ENCODE measurements at places on chromosomes 5 and 9. TPM values are rescaled to one million over a fixed set of nuclear protein-coding genes. Genes with fewer than 3 reads are reported as not detected.

DNA sequence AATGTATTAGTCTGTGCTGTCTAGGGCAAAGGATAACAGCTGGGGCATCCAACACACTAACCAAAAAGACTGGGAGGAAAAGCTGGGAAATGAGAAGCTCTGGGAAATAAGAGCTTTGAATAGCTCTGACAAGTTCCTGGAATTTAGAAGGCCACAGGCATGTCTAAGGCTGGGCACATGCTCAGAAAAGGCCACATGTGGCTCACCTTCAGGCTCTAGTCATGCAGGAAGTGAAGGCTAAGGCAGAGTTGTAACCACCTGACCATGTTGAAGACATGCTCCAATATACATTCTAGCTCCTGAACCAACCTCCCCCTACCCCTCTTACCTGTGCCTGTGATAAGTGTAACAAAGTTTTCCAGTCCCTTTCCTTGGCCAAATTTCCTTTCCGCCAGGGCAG is 31.7 kb downstream of the CLTA start:
- DNase-seq, result no peak

GRCh38 chr9:126500600-126501382 is 112.9 kb upstream of the LMX1B start:
- DNase-seq, result peak; percentile 81

DNA sequence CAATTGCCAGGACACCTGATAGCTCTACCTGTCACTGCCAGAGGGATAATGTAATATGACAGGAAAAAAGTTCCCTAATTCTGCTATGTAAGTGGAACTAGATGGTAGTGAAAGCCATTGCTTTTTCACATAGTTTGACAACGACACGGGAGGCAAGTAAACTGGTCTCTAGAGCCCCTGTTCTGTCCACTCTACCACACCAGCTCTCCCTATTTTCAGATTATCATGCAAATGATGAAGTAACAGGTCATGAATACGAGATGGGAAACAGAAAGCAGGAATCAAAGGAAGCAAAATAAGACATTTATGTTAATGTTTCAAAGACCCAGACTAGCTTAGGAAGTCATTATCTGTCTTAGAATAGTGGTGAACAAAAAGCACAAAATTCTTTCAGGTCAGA is 56.2 kb downstream of the TAF11L14 start:
- DNase-seq, result no peak

GRCh38 chr9:110918316-110919049 is 119.8 kb downstream of the LPAR1 start:
- DNase-seq, result no peak

DNA sequence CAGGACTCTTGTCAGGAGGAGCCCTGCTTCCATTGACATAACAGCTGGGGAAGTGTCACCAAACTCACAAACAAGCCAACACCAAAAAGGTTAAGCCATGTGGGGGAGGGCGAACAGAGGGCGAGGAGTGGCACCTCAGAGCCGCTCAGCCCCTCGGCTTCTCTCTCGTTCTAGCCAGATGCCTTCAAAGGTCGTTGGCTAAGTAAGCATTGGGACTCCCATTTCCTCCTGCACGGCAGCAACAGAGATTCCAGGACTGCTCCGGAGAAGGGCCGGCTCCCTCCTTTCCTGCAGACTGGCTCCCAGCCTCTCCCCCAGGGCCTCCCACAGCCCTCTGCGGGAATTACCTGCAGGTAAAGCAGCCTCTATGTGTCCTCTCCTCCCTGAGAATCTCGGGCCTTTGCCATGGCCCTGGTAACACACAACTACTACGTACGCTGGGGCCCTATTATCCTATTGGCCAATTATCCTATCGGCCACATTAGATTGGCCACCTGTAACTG is 52.1 kb upstream of the RNU6ATAC start:
- DNase-seq, result peak; percentile 68

GRCh38 chr9:134516464-134516863 is 125.1 kb upstream of the COL5A1 start:
- no peak for DNase-seq

- no peak for DNase-seq
Observed at GRCh38 chr9:135851748-135852147, 55.6 kb downstream of the CAMSAP1 start.

DNA sequence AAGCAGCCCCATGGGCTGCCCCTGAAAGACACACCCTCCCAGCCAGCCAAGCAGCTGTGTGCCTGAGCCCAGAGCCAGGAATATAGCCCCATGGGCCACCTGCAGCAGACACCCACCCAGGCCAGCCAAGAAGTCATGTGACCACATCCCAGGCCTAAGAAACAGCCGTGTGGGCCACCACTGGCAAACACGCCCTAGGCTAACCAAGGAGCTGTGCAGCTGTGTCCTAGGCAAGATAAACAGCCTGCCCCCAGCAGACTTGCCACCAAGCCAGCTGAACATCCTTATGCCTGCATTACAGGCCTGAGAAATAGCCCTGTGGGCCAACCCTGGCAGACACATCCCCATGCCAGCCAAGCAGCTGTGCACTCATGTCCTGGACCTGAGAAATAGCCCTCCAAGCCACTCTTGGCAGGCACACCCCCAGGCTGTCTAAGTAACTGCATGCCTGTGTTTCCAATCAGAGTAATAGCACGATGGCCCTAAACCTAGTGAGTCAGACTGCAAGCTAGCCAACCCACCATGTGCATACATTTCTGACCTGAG is 143.0 kb downstream of the ADAMTS6 start:
- no peak for DNase-seq

- no peak for DNase-seq
Observed at GRCh38 chr5:140795259-140795641, 598 bp downstream of the PCDHA2 start.

DNA sequence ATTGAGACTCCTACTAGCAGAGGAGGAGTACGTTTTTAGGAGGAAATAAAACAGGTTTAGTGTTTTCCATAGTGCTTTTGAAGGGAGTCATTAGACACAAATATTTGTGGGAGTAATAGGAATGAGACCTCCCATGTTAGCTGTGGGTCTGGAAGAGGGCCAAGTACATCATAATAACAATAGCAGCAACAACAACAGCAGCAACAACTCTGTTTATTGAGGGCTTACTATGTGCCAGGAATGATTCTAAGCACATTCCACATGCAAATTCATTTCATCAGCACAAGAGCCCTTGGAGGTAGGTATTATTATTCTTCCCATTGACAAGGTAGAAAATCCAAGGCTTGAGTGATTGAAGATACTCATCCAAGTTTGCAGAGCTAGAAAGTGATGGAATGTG is 384.2 kb upstream of the RPS23 start:
- no peak for DNase-seq

Gene UBAC1
- total RNA-seq, result 37.4 TPM

Gene RASEF
- total RNA-seq, result 0.17 TPM

Gene SLC2A6
- 3.8 TPM for total RNA-seq

Gene KCNN2
- 43.2 TPM for total RNA-seq
